Calu3 (cell line): ENCODE measurements at places on chromosomes 1 and 21. TPM values are rescaled to one million over a fixed set of nuclear protein-coding genes. Genes with fewer than 3 reads are reported as not detected.

Gene LCE1D
- total RNA-seq: not detected in 2 replicates

GRCh38 chr1:160451859-160452232 lies 51.5 kb downstream of the VANGL2 start:
- DNase-seq: no peak

Gene WNT9A
- total RNA-seq: 0.24 and 0.37 TPM in 2 replicates

GRCh38 chr1:156912861-156913808 lies 7.3 kb upstream of the LRRC71 start:
- no peak for DNase-seq
